SK-N-DZ (cell line): ENCODE measurements at places on chromosomes 3 and 15.

GRCh38 chr3:165642761-165643420, 194.3 kb downstream of the BCHE start:
- DNase-seq: no peak

DNA sequence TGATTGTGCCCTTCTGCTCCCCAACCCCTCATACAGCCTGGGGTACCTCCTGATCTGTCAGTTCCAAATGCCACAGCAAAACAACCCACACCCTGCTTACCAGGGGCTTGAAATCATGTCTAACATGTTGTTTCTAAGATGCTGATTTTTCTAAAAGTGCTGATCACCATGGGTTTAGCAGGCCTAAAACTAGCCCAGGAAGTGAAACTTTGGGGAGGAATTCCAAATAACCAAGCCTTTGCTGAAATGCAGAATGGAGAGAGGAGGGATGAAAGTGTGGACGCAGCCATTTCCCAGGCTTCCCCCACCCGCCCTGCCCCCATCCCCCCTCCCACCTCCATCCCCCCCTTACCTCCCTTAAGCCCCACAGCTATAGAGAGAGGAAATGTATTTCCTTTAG, 2.0 kb upstream of the HRH1 start:
- no peak for DNase-seq

- DNase-seq: no peak
These were observed 383.2 kb upstream of the ADAMTS9 start for GRCh38 chr3:65070968-65071367.

DNA sequence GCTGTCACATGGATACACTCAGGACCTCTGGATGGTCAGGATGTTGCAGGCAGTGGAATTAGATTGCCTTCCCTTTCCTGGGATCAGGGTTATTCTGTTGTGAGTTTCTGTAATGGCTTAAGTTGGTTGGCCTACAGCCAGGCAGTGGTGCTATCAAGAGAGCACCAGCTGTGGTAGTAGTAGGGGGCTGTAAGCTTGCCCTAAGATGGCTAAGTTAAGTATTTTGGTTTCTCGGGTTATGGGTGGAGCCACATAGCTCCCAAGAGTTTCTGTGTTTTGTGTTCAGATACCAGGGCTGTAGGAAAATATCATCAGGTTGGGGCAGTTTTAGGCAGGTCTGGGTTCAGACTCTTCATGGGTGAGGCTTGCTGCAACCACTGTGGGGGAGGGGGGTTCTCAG, 59.6 kb downstream of the LEKR1 start:
- DNase-seq: no peak

GRCh38 chr3:171189394-171190080, 163.0 kb upstream of the SLC2A2 start:
- DNase-seq: no peak
